B cell (primary cell): ENCODE measurements at places on chromosomes 6 and 20. TPM values are rescaled to one million over a fixed set of nuclear protein-coding genes. Genes with fewer than 3 reads are reported as not detected.

Gene TTPAL
- total RNA-seq: 26.8 and 27.8 TPM in 2 replicates

Gene OR2J1
- total RNA-seq: not detected in 2 replicates

DNA sequence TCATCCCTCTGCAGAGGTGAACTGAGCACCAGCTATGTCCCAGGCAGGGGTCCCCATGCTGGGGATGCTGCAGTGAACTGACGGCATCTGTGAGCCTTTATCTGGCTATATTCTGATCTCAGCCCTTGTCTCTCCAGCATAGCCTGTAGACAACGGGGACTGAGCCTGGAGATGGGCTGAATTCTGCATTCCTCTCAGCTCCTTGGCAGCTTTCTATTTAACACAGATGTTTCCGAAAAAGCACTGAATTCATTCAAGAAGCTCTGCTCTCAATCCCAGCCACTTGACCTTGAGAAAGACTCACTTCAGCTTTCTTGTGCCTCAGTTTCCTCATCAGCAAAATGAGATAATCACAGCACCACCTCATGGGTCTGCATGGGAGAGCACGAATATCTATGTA, 204.4 kb upstream of the PMEPA1 start:
- no peaks in the 10 kb centered on the region for H3K27me3 ChIP-seq
- DNase-seq: no peak
- H3K4me1 ChIP-seq: no peaks in the 10 kb centered on the region
- H3K36me3 ChIP-seq: no peaks in the 10 kb centered on the region
- no peak overlapping the region for H3K4me3 ChIP-seq

DNA sequence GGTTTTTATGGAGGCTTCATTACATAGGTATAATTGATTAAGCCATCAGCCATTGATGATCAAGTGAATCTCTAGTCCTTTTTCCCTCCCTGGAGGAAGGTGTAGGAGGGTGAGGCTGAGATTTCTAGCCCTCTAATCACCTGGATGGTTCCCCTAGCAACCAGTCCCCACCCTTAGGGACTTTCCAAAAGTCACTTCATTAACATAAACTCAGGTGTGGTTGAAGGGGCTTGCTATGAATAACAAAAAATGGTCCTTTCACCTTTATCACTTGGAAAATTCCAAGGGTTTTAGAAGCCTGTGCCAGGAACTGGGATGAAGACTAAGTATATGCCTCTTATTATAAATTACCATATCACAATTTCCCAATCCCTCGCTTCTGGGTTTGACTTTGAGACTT, 40.4 kb downstream of the SMPDL3A start:
- H3K27ac ChIP-seq: no peak overlapping the region
- no peaks in the 10 kb centered on the region for H3K27me3 ChIP-seq
- DNase-seq: no peak
- no peaks in the 10 kb centered on the region for H3K4me1 ChIP-seq

DNA sequence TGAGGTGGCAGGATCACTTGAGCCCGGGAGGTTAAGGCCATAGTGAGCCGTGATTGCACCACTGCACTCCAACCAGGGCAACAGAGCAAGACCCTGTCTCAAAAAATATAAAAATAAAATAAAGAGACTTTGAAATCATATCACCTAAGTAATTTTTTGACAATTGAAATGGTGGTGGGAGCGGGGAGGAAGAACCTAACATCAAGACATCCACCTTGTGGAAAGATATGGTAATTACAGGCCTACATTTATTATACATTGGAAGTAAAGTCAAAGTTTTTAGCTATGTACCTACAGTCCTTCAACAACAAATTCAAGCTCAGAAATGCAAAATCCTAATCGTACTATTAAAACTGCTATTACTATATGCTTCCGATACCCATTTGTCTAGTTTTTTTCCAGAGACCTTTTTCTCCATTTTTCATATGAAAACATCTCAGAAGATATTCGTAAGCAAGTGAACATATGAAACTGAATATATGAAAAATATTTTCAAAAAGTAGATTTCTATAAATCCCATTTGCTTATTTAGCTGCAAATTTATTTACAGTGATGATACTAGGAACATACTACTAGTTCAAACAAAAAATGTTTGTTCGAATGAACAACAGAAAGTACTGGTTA, 83.3 kb downstream of the SYCP2 start:
- no peak overlapping the region for H3K4me3 ChIP-seq
- no peaks in the 10 kb centered on the region for H3K4me1 ChIP-seq
- H3K27ac ChIP-seq: no peak overlapping the region
- no peaks in the 10 kb centered on the region for H3K36me3 ChIP-seq
- H3K27me3 ChIP-seq: peaks cover 2% of the 10 kb centered on the region

GRCh38 chr6:143559051-143559660, 47.6 kb upstream of the FUCA2 start:
- no peak for DNase-seq
- H3K27me3 ChIP-seq: no peaks in the 10 kb centered on the region
- no peaks in the 10 kb centered on the region for H3K4me1 ChIP-seq
- no peak overlapping the region for H3K27ac ChIP-seq
- H3K36me3 ChIP-seq: no peaks in the 10 kb centered on the region

DNA sequence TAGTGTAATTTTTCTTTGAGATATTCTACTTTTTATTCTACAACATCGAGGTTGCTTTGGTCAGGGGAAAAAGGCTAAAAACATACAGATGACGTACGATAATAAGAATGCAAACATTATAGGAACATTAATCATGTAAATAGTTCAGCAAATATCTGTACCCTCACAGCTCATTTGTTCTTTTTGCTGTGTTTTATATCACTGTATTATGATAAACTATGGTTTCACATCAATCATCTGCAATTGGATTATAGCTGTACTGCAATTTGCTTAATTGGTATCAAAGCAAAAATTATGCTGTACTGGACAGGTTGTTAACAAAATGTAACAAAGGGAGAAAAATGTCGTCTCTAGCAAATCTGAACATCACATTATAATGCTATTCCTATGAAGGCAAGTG, 597.1 kb downstream of the EPHA7 start:
- no peak for DNase-seq
- no peaks in the 10 kb centered on the region for H3K27me3 ChIP-seq
- H3K4me3 ChIP-seq: no peak overlapping the region

Gene STX11
- total RNA-seq: 10.3 and 11.6 TPM in 2 replicates

Gene BPIFB3
- total RNA-seq: not detected in 2 replicates

GRCh38 chr6:73309535-73309784, 44.6 kb downstream of the DPPA5 start:
- no peak overlapping the region for H3K27ac ChIP-seq
- H3K36me3 ChIP-seq: no peaks in the 10 kb centered on the region
- H3K27me3 ChIP-seq: no peaks in the 10 kb centered on the region
- H3K4me3 ChIP-seq: peak overlapping the region; percentile 73
- H3K4me1 ChIP-seq: peaks cover 8% of the 10 kb centered on the region

Gene BCAS1
- total RNA-seq: 1.0 and 1.1 TPM in 2 replicates

GRCh38 chr20:3162080-3162611, 2.5 kb upstream of the FASTKD5 start:
- no peak overlapping the region for H3K27ac ChIP-seq
- H3K4me1 ChIP-seq: peaks cover 28% of the 10 kb centered on the region
- no peaks in the 10 kb centered on the region for H3K36me3 ChIP-seq
- DNase-seq: peak; percentile 26
- no peaks in the 10 kb centered on the region for H3K27me3 ChIP-seq

Gene DUSP15
- 1.8 and 3.3 TPM in 2 replicates for total RNA-seq

- H3K27me3 ChIP-seq: no peaks in the 10 kb centered on the region
- no peak overlapping the region for H3K4me3 ChIP-seq
- no peaks in the 10 kb centered on the region for H3K4me1 ChIP-seq
- DNase-seq: no peak
These were observed 69.3 kb downstream of the RCAN2 start for GRCh38 chr6:46421939-46422338.

- DNase-seq: no peak
- H3K4me3 ChIP-seq: no peak overlapping the region
- H3K4me1 ChIP-seq: peaks cover 19% of the 10 kb centered on the region
- no peak overlapping the region for H3K27ac ChIP-seq
These were observed 37.7 kb upstream of the SIRPA start for GRCh38 chr20:1857466-1857865.

DNA sequence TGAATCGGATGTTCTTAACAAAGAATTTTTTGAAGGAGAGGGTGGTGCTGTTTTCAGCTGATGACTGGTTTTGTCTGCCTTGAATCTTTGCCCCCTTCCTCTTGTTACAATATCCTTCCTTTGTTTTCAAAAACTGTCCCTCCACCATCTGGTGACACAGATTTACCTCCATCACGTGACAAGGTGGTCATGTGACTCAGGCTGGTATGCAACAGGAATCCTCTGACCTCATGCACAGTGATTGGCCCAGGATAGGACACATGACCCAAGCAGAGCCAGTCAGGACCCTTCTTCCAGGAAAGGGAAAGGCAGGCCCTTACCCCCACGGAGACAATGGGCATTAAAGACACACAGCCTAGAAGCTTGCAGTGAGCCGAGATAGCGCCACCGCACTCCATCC, 84.7 kb upstream of the MC3R start:
- no peak overlapping the region for H3K4me3 ChIP-seq
- no peaks in the 10 kb centered on the region for H3K4me1 ChIP-seq
- H3K27me3 ChIP-seq: no peaks in the 10 kb centered on the region
- no peaks in the 10 kb centered on the region for H3K36me3 ChIP-seq

GRCh38 chr6:119612911-119613381, 263.4 kb upstream of the MAN1A1 start:
- no peaks in the 10 kb centered on the region for H3K27me3 ChIP-seq
- no peaks in the 10 kb centered on the region for H3K4me1 ChIP-seq
- no peak overlapping the region for H3K4me3 ChIP-seq
- no peak overlapping the region for H3K27ac ChIP-seq
- H3K36me3 ChIP-seq: no peaks in the 10 kb centered on the region

GRCh38 chr20:57536771-57537724, 12.1 kb upstream of the CTCFL start:
- no peaks in the 10 kb centered on the region for H3K36me3 ChIP-seq
- H3K27ac ChIP-seq: no peak overlapping the region
- no peaks in the 10 kb centered on the region for H3K4me1 ChIP-seq
- H3K4me3 ChIP-seq: no peak overlapping the region
- H3K27me3 ChIP-seq: peaks cover 10% of the 10 kb centered on the region

- no peak for DNase-seq
- no peak overlapping the region for H3K4me3 ChIP-seq
- H3K4me1 ChIP-seq: peaks cover 20% of the 10 kb centered on the region
- H3K27me3 ChIP-seq: no peaks in the 10 kb centered on the region
These were observed 2.4 kb downstream of the PREP start for GRCh38 chr6:105400501-105400900.

GRCh38 chr20:45576995-45577394, 2.1 kb downstream of the WFDC8 start:
- no peak for DNase-seq
- H3K27ac ChIP-seq: no peak overlapping the region
- peaks cover 3% of the 10 kb centered on the region for H3K27me3 ChIP-seq
- H3K36me3 ChIP-seq: no peaks in the 10 kb centered on the region
- H3K4me3 ChIP-seq: no peak overlapping the region

Gene TOP1
- total RNA-seq: 44.9 and 45.9 TPM in 2 replicates

GRCh38 chr6:168071620-168072019, 7.4 kb downstream of the FRMD1 start:
- H3K4me3 ChIP-seq: no peak overlapping the region
- H3K4me1 ChIP-seq: no peaks in the 10 kb centered on the region
- H3K27me3 ChIP-seq: no peaks in the 10 kb centered on the region
- no peak for DNase-seq

DNA sequence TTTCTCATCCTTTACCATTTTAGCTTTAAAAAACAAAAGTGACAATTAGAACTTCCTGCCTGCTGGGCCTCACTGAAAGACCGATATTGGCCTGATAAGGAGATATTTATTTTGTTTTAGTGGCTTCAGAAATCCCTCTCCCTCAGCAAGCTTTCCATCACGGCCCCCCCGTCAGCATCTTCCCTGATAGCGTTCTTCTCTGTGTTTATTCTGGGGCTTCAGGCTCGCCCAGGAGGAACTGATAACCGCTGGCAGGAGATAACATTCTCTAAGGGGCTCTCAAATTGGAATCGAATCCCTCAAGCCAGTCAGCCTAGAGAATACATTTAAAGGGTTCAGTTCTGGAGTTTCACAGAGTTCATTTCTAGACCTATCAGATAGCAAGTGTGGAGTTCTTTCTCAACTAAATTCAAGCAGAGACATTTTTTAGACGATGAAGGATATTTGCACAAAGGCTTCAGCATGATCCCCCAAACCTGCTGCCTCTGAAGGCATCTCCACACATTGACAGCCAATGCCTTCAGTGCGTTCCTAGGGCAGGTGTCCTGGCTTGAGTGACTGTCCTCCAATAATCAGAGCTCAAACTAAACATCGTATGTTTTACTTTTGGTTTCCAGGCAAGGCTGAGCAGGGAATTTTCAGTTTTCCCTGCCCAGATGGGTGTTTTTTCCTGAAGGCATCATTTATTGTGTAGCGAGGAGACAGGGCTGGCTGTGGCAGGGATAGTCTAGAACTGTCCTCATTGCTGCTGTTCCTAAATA, 17.0 kb downstream of the PRDM1 start:
- H3K27ac ChIP-seq: no peak overlapping the region
- peaks cover 16% of the 10 kb centered on the region for H3K4me1 ChIP-seq
- peak overlapping the region; percentile 17 for H3K4me3 ChIP-seq
- no peaks in the 10 kb centered on the region for H3K27me3 ChIP-seq

GRCh38 chr20:37543828-37544227, 16.2 kb upstream of the BLCAP start:
- H3K36me3 ChIP-seq: no peaks in the 10 kb centered on the region
- peaks cover 5% of the 10 kb centered on the region for H3K27me3 ChIP-seq
- no peak for DNase-seq
- no peaks in the 10 kb centered on the region for H3K4me1 ChIP-seq

- H3K4me1 ChIP-seq: no peaks in the 10 kb centered on the region
- DNase-seq: no peak
- H3K36me3 ChIP-seq: no peaks in the 10 kb centered on the region
- H3K27ac ChIP-seq: no peak overlapping the region
- no peak overlapping the region for H3K4me3 ChIP-seq
- no peaks in the 10 kb centered on the region for H3K27me3 ChIP-seq
These were observed 624 bp downstream of the RBBP8NL start for GRCh38 chr20:62426699-62427131.

DNA sequence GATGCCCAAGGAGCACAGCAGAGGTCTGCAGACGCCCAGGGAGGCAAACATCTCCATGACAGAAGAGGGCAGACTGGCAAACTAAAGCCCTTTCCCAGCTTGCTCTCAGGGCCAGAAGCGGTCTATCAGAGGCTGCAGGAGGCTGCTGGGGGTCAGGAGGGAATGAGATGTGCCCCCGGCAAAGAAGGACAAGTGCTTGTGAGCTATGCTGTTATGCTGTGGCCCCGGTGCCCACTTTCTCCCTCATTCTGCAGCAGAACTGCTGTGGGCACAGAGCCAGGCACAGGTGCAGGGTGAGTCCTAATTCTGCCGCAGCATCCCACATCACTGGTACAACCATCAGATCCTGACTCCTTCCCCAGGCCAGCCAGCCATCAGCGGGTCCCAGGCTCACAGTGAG, 46.4 kb downstream of the LRFN2 start:
- H3K27me3 ChIP-seq: no peaks in the 10 kb centered on the region
- no peak overlapping the region for H3K4me3 ChIP-seq
- no peaks in the 10 kb centered on the region for H3K36me3 ChIP-seq
- H3K27ac ChIP-seq: no peak overlapping the region
- H3K4me1 ChIP-seq: no peaks in the 10 kb centered on the region

Gene HUS1B
- total RNA-seq: 2.9 and 4.1 TPM in 2 replicates

DNA sequence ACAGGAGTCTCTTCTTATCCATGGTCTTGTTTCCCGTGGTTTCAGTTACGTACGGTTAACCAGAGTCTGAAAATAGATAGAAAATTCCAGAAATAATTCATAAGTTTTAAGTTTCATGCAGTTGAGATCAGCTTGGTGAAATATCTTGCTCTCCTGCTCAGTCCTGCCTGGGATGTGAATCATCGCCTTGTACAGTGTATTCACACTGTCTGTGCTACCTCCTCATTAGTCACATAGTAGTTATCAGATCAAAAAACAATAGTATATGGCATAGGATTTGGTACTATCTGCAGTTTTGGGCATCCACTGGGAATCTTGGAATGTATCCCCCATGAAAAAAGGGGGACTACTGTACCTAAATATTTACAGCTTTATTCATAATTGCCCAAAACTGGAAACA, 22.7 kb upstream of the MOCS1 start:
- DNase-seq: no peak
- no peaks in the 10 kb centered on the region for H3K4me1 ChIP-seq
- H3K27ac ChIP-seq: no peak overlapping the region
- H3K36me3 ChIP-seq: no peaks in the 10 kb centered on the region
- no peaks in the 10 kb centered on the region for H3K27me3 ChIP-seq
